ENCODE measurements at places on chromosomes 7 and 10.

GRCh38 chr10:57579926-57580325 lies 687.8 kb downstream of the IPMK start:
- no peak for DNase-seq

GRCh38 chr10:32911285-32912016 lies 46.6 kb downstream of the ITGB1 start:
- no peak for DNase-seq

GRCh38 chr7:33650828-33651227 lies 254.5 kb upstream of the BMPER start:
- no peak for DNase-seq

DNA sequence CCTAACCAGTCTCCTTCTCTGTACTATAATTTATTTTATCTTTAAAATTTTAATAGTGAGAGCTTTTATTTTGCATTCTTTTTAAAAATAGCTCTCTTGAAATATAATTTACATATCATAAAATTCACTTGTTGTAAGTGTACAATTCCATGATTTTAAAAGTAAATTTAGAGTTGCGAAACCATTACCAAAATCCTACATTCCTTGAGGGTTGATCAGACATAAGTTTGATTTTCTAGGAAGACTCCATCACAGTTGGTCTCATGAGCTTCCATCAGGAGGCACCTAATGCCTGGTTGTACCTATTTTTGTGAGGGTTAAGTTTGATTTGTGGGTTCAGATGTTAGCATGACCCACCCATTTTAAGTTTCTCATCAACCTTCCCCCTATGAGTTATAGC lies 108.1 kb downstream of the BMPER start:
- no peak for DNase-seq

DNA sequence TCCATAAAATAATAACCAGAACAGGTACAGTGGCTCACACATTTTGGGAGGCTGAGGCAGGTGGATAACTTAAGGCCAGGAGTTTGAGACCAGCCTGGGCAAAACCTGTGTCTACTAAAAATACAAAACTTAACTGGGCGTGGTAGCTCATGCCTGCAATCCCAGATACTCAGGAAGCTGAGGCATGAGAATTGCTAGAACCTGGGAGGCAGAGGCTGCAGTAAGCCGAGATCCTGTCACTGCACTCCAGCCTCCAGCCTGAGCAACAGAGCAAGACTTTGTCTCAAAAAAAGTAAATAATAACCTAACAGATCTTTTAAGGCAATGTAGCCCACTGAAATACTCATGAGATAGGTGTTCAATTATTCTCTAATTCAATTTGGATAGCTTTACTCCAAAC lies 107.1 kb upstream of the ASAH2 start:
- no peak for DNase-seq

- no peak for DNase-seq
Observed at GRCh38 chr7:19552576-19552975, 156.3 kb downstream of the POLR1F start.

- no peak for DNase-seq
Observed at GRCh38 chr10:4691776-4692175, 134.2 kb upstream of the AKR1E2 start.

GRCh38 chr7:149043936-149044335 lies 15.6 kb upstream of the PDIA4 start:
- no peak for DNase-seq

DNA sequence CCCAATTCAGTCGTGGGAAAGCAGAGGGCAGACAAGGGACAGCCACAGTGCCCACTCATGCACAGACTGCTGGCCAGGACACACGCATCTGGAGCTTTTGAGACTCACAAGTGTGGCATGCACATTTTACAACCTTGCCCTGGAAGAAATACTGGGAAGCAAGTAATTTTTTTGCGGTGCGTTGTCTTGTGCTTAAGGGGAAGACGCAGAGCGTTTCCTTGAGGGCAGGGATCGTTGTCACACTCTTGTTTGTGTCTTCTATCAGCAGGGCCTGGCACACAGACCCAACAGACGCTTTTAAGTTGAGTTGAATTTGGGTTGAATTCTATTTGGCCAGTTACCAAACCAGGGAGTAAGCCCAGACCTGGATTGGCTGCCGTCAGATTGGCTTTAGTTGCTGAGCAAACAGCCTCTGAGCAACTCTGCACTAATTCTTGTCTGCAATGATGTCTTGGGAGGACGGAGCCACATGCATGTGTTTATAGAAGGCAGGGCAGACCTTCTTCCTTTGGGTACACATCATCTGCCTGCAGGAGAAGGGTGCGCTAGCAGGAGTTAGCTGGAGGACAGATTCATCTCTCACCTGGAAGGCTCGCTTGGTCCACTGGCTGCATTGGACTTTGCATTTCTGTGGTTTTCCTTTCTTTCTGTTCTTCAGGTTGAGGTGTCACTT lies 38.4 kb downstream of the IL2RA start:
- DNase-seq: no peak

DNA sequence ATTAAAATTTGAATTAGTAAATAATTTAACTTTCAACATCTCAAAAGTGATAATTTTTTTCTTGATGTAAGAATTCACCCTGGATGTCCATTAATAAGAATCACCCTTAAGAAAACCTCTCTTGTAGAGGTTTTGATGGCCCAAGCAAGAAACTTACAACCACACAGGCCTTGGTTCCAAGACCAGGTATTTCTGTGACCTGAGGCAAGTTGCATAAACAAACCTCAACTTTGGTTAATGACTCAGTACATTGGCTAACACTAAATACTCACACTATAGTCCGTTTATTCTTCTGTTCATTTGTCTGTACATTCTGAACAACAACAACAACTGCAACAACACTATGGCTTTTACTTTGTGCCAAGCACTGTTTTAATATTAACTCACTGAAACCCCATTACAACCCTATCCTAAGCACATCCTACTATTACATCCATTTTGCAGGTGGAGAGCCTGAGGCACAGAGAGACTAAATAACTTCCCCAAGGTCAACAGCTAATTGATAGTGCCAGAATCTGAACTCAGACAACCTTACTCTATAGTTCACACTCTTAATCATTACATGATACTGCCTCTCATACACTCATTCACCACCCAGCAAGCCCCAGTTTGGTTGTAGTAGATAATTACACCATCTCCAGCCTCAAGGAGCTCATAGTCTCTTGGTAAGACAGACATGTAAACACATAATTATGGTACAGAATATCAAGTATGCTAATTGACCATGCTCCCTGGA lies 6.6 kb downstream of the ANK3 start:
- no peak for DNase-seq

- no peak for DNase-seq
Observed at GRCh38 chr10:103445767-103446567, 6.2 kb downstream of the CALHM2 start.

- DNase-seq: no peak
Observed at GRCh38 chr7:11833431-11833830, 1.4 kb upstream of the THSD7A start.

DNA sequence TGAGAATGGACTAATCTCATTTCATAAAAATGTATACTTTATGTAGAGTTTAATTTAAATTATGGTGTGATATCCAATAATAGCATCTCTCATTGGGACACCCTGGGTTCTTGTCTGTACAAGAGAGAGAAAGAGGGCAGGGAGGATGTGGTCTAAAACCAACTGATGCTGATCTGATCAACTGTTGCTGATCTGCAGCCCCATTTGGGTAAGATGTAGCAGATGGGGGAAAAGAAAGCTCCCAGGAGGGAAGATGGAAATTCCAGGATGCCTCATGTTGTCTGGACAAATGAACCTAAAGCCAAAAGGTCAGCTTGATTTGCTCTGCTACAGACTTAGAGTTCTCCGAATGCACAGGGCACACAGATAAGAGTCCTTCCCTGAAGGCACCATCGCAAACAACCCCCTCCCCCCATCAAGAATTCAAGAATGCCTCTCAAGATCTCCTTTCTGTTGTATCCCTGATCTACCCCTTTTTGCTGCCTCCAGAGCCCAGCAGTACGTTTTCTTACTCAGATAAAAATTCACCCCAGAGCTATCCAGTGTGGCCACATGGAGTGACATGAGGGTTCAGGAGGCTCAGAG lies 171.4 kb upstream of the INHBA start:
- DNase-seq: no peak

- no peak for DNase-seq
Observed at GRCh38 chr7:48511080-48511479, 339.8 kb downstream of the ABCA13 start.

- no peak for DNase-seq
Observed at GRCh38 chr7:91527460-91527859, 263.2 kb downstream of the FZD1 start.

- no peak for DNase-seq
Observed at GRCh38 chr10:110360857-110361474, 56.2 kb upstream of the SMNDC1 start.

GRCh38 chr7:75617634-75618234 lies 121.0 kb downstream of the HIP1 start:
- no peak for DNase-seq

DNA sequence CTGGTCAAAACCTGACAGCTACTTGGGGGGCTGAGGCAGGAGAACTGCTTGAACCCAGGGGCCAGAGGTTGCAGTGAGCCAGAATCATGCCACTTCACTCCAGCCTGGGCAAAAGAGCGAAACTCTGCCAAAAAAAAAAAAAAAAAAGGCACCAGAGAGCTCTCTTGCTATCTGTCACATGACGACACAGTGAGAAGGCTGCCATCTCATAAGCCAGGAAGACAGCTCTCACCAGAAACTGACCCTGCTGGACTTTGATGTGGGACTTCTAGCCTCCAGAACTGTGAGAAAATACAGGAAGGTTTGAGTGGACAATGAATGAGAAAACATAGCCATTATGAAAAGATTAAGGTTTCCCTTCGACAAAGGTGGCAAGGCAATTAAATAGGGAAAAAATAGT lies 51.1 kb upstream of the KCNIP2 start:
- no peak for DNase-seq

GRCh38 chr7:76425156-76425555 lies 406 bp downstream of the ZP3 start:
- no peak for DNase-seq

DNA sequence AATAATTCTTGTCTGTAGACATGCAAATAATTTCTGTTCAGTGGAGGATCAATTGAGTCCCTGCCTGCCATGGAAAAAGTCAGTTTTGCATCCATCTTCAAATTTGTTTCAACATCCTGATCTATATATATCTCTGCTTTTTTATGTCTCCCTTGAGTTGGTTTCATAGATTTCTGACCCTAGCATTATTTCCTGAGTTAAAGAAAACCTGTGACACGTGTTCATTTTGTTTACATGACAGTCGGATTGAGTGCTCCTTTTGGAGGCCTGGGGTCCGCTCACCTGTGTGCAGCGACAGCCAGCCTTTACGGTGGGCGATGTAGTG lies 674 bp downstream of the MRPS24 start:
- no peak for DNase-seq

GRCh38 chr7:129742256-129742655 lies 130.7 kb downstream of the NRF1 start:
- DNase-seq: no peak

GRCh38 chr7:39252916-39253315 lies 275.2 kb downstream of the POU6F2 start:
- no peak for DNase-seq

- DNase-seq: no peak
Observed at GRCh38 chr7:228610-229009, 36.2 kb downstream of the FAM20C start.

DNA sequence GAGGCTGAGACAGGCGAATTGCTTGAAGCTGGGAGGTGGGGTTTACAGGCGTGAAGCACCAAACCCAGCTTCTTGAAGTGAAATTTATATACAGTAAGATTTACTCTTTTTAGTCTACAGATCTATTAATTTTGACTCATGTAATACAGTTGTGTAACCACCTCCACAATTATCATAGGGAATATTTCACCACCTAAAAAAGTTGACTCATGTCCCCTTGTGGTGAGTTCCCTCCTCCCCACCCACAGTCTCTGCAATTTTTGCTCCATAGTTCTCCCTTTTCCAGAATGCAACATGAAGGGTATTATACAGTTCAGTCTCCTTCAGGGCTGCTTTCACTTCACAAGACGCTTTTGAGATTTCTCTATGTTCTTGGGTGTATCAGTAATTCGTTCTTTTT lies 156.8 kb downstream of the FAM107B start:
- no peak for DNase-seq

GRCh38 chr10:91006752-91007346 lies 86.0 kb upstream of the ANKRD1 start:
- DNase-seq: no peak

DNA sequence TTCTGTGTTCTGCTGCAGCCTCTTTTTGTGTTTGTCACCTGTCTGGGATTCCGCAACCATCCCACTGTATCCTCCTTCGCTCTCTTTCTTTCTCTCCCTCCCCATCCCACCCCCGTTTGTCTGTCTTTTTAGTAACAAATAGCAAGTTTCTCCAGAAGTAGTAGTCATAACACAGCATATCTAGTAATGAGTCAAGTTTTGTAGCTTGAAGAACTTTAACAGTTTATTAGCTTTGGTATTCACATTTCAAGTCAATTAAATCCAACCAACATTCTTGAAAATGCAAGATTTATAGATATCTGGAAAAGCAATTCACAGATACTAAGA lies 154.1 kb upstream of the MTPN start:
- no peak for DNase-seq

- no peak for DNase-seq
Observed at GRCh38 chr10:102010961-102011360, 45.0 kb downstream of the ARMH3 start.

DNA sequence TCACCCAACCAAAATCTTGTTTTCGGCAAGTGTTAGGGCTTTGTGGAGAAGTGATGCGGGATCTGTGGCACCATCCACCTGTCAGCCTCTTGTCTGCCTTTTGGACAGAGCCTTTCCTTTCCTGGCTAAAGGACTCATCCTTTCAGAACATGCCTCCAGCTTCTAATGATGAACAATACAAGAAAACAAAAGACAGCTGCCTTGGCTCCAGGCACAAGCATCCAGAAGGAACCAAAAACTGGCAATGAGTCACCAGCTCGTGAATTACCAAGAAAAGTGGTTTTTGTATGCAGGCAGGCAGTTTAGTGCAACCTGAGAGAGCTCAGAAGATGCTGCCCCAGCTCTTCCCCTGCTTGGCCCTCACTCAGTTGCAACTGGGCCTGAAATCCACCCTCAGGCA lies 84.6 kb upstream of the NAMPT start:
- DNase-seq: no peak

GRCh38 chr10:70590655-70591416 lies 11.7 kb downstream of the PRF1 start:
- no peak for DNase-seq

DNA sequence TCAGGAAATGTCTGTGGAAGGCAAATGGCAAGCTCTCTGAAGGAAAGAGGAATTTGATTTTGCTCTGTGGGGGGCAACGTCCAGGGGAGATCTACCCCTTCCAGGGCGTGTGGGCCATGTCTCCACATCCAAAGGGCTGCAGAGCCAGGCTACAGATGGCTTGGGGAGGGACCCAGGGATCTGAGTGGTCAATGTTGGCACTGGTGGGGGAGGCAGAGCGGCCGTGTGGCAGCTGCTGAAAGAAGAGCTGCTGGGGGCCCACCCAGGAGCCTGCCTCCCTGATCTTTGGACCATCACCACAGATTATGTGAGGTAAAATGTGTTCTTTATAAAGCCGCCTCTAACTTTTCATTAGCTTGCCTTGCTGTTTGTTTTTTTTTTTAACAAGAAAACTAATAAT lies 144.1 kb downstream of the HERPUD2 start:
- DNase-seq: no peak

GRCh38 chr7:44220046-44220357 lies 19.2 kb downstream of the YKT6 start:
- DNase-seq: no peak

- DNase-seq: no peak
Observed at GRCh38 chr10:26557641-26558014, 119.5 kb downstream of the APBB1IP start.

- no peak for DNase-seq
Observed at GRCh38 chr7:143148651-143149050, 16.8 kb downstream of the PIP start.

GRCh38 chr10:43203448-43204041 lies 63.3 kb downstream of the RASGEF1A start:
- no peak for DNase-seq

All from DMS 273 treated with DMSO at 0.1 percent for 48 hours (cell line).